ENCODE measurements at places on chromosomes 12 and 14. TPM values are rescaled to one million over a fixed set of nuclear protein-coding genes. Genes with fewer than 3 reads are reported as not detected.

The SLC7A8 gene
- total RNA-seq: 2.3 TPM

The KRT3 gene
- not detected for total RNA-seq

The IGF1 gene
- total RNA-seq: under 0.01 TPM

The TMEM121 gene
- total RNA-seq: 10.1 TPM

The SNRPF gene
- total RNA-seq: 11.8 TPM

The CLEC2B gene
- not detected for total RNA-seq

The HOXC6 gene
- 1.8 TPM for total RNA-seq

The IL26 gene
- total RNA-seq: not detected

The TMEM63C gene
- total RNA-seq: 1.1 TPM

The ZC2HC1C gene
- total RNA-seq: 9.2 TPM

The CCDC85C gene
- 32.4 TPM for total RNA-seq
